ENCODE measurements at places on chromosomes 12 and 14. TPM values are rescaled to one million over a fixed set of nuclear protein-coding genes. Genes with fewer than 3 reads are reported as not detected.

DNA sequence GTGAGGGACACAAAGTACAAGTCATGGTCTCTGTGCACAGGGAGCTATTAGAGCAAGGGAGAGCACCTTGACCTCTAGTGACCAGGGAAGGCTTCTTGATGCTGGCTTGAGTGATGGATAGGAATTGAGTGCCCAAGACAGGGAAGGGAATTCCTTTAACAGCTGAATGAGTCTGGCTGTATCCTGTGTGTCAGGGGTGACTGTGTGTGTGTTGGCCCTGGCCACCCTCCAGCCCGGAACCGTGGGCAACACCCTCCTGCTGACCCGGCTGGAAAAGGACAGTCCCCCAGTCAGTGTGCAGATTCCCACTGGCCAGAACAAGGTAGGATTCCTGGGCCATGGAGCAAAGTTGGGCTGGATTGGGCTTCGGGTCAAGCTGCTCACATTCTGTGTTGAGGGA lies 5.5 kb upstream of the PFDN5 start:
- DNase-seq, result no peak
- no peak overlapping the region for H3K27ac ChIP-seq
- H3K36me3 ChIP-seq, result no peaks in the 10 kb centered on the region
- H3K4me1 ChIP-seq, result no peaks in the 10 kb centered on the region

DNA sequence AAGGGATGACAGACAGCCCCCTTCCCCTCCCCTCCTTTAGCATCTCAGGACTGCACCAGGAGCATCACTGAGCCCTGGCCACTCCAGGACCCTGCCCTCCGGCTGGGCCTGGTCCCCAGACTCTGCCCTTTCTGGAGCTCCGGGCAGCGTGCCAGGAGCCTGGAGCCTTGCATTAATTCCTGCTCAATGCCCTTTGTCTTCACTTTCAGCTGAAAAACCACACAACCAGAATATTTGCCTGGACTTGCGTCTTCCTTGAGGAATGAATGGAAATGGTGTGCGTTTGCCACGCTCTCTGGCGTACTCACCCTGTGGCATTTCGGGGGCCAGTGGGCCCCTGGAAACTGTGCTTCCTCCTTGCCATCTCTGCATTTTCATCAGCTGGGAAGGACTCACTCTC lies 8.5 kb upstream of the RFLNA start:
- no peak for DNase-seq
- H3K27ac ChIP-seq, result no peak overlapping the region
- peaks cover 10% of the 10 kb centered on the region for H3K4me1 ChIP-seq
- H3K36me3 ChIP-seq, result no peaks in the 10 kb centered on the region
- H3K27me3 ChIP-seq, result peaks cover 4% of the 10 kb centered on the region
- no peak overlapping the region for H3K4me3 ChIP-seq

- no peaks in the 10 kb centered on the region for H3K4me1 ChIP-seq
- no peak overlapping the region for H3K4me3 ChIP-seq
- H3K27me3 ChIP-seq, result no peaks in the 10 kb centered on the region
- DNase-seq, result no peak
- no peak overlapping the region for H3K27ac ChIP-seq
- no peaks in the 10 kb centered on the region for H3K36me3 ChIP-seq
These were observed 15.0 kb downstream of the PAH start for GRCh38 chr12:102902093-102902492.

DPPA3 gene
- total RNA-seq, result not detected
